ENCODE measurements at places on chromosomes 13 and 19.

GRCh38 chr13:88142653-88143052 is 471.5 kb downstream of the SLITRK5 start:
- no peak for DNase-seq

GRCh38 chr19:51333836-51334460 is 8.0 kb downstream of the VSIG10L start:
- no peak for DNase-seq

- no peak for DNase-seq
These were observed 485 bp upstream of the ZNF845 start for GRCh38 chr19:53333066-53333462.

GRCh38 chr13:24124789-24125476 is 35.6 kb upstream of the SPATA13 start:
- no peak for DNase-seq

- no peak for DNase-seq
These were observed 88.3 kb downstream of the DHRS12 start for GRCh38 chr13:51715613-51716012.

GRCh38 chr13:69619651-69620050 is 488.0 kb upstream of the ATXN8OS start:
- no peak for DNase-seq

DNA sequence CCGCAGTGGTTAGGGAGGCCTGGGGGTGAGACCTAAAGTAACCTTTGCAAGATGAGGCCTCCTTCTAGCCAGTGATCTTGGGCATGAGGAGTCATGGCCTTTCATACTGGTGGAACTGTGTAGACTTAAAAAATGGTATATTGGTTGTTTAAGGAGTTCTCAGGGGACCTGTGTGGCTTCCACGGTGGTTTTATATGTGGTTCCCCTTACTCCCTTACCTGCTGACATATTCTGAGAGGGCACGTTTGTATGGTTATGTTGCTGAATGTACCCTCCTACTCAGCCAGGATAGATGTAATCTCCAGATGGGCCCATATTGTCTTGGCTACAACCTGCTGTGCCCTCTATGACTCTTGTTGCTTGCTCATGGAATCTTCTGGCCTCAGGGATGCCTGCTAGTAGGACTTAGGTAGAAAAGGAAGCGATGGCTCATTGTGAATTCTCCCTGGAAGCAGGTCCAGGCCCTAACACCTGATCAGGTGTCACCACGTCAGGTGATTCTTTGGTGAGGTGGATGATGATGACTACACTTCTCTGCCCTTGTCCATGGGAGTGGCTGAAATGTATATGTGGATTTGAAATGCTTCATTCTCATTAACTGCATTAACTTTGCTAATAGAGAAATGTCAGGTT is 1.8 kb downstream of the ZNF460 start:
- DNase-seq: no peak

GRCh38 chr13:29361716-29362115 is 233.8 kb downstream of the SLC7A1 start:
- no peak for DNase-seq
